ENCODE measurements at places on chromosomes 5 and 9.

DNA sequence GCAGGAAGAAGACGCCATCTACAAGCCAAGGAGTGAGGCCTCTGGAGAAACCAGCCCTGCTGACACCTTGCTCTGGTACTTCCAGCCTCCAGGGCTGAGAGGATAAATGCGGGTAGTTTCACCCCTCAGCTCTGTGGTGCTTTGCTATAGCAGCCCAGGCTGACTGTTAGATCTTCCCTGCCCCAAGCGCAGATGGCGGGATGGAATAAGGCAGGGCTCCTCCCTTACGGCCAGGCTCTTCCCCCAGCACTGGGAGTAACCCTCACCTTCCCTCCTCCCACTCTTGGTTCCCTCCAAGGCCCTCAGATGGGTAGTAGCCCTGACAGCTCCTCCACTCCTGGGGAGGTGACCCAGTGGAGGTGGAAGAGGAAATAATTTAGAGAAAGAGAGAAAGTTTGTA, 285.1 kb downstream of the GADD45G start:
- DNase-seq, result no peak

DNA sequence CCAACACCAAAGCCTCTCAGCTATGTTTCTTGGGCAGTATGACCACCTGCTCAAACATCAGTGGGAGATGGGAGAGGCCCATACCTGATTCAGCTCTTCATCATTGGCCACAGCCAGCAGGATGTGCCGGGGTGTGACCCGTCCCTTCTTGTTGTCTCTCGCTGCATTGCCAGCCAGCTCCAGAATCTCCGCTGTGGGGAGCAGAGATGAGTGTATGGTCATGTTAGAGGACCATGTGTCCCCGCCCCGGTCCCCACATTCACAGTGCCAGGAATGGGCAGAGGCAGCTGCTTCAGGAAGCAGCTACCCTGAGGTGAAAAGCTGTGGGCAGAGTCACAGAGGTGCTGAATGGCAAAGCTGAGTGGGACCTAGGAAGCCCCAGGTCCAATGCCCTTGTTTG, 29.1 kb downstream of the MACROH2A1 start:
- DNase-seq, result no peak

DNA sequence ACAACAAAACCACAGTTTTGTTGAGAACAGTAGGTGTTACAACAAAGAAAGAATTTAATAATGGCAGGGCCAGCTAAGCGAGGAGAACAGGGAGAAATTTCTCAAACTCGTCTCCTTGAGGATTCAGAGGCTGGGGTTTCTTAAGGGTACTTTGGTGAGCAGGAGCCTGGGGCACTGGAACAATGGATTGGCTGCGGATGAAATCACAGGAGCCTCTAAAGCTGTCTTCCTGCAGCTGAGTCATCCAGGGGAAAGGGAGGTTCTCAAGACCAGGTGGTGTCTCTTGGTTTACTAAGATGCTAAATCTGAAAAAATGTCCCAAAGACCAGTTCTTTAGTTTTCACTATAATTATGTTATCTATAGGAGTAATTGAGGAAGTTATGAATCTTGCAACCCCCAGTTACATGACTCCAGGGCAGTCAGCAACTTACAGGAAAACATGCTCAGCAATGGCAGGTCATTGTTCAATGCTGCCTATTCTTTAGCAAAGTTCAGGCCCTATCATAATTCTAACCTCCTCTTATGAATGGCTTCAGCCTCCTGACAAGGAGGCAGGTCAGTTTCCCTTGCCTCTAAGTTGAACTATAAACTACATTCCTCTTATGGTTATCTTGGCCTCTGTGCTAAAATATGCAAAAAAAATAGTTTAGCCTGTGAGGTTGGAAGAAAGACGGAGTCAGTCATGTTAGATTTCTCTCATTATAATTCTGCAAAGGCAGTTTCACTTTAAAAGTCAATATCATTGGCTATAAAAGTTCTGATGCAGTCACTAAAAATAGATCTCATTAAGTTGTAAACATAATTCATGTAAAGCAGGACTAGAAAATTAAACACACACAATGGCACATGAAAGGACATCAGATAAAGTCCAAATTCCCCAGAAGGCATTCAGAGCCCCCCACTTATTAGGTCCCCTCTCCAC, 63.3 kb upstream of the CKS2 start:
- no peak for DNase-seq

DNA sequence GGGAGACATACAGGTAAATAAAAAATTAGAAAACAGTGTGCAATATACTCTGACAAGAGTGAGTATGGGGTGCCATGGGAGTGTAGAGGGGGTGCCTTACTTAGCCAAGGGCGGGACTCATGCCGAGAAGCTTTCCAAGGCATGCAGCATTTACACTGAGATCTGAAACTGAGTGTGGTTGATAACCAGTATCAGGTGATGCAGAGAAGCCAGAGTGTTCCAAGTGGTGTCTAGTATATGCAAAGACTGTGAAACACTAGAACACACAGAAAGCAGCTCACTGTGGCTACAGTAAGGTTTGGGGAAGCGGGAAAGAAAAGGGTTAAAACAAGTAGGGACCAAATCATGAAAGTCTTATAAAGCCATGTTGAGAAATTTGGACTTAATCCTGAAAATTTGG, 30.5 kb upstream of the ERBIN start:
- no peak for DNase-seq

GRCh38 chr9:106583751-106584150, 279.2 kb upstream of the ZNF462 start:
- no peak for DNase-seq

GRCh38 chr5:61933787-61934626, 372.0 kb upstream of the KIF2A start:
- DNase-seq, result peak; percentile 83

DNA sequence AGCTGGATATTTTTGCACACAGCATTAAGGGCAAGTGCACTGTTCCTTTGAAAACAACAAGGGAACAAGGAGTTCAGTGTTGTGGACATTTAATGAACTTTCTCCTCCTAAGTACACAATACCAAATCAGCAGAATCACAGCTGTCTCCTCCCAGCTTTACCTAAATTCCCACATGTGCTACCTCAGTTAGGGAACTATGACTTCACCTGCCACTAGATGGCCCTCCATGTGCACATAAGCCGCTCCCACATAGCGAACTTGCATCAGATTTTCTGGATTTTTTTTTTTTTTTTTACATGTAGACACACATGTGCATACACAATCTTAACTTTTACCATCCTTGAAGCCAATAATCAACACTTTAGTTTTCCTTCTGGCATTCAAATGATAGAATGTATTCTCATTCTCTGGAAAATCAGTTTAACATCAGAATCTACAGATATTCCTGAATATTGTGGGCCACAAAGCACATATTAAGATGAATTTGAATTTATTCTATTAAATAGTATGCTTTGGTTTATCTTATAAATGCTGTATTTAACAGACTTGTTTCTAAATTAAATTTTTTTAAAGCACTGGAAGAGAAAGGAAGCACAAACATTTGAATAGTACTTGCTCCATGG, 123.6 kb downstream of the PALM2AKAP2 start:
- peak; percentile 54 for DNase-seq

GRCh38 chr9:119884438-119884837, 515.2 kb upstream of the BRINP1 start:
- no peak for DNase-seq

DNA sequence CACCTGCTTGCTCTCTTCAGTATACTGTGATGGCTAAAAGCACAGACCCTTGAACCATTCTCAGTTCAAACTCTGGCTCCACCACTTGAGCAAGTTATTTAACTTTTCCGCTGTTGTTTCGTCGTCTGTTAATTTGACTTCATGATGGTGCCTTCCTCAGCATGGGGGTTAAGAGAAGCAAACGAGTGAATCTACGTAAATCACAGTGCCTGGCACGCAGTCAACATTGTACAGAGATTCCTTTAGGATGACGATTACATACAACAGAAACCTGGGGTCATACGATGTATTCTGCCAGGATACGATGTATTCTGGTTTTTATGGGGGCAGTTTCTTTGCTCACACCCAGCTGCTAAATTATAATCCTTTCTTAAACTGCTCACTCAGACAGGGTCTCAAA, 515.6 kb downstream of the CCDC171 start:
- DNase-seq, result no peak

GRCh38 chr5:150144879-150145278, 10.8 kb downstream of the PDGFRB start:
- DNase-seq, result no peak
